ENCODE measurements at places on chromosomes 16 and 17.
A peak's percentile ranks its signal among the peaks of the same experiment; 100 is the strongest.

DNA sequence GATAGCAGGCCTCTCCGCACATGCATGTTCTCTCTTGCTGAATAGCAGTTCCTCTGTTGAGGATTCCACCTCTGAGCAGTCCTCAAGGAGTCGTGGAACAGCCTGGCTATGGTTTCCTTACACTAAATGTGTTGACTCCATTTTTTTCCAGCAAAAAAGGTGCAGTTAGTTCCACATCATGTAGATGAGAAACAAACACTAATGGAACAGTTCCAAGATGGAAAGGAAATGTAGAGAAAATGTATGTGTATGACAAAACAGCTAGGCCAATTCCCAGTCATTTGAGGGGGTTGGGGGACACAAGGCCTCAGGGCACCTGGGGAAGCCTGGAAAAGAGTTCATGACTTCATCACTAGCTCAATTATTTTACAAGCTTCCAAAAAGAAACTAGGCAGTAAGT is 90.0 kb downstream of the CFDP1 start:
- no peak for DNase-seq

DNA sequence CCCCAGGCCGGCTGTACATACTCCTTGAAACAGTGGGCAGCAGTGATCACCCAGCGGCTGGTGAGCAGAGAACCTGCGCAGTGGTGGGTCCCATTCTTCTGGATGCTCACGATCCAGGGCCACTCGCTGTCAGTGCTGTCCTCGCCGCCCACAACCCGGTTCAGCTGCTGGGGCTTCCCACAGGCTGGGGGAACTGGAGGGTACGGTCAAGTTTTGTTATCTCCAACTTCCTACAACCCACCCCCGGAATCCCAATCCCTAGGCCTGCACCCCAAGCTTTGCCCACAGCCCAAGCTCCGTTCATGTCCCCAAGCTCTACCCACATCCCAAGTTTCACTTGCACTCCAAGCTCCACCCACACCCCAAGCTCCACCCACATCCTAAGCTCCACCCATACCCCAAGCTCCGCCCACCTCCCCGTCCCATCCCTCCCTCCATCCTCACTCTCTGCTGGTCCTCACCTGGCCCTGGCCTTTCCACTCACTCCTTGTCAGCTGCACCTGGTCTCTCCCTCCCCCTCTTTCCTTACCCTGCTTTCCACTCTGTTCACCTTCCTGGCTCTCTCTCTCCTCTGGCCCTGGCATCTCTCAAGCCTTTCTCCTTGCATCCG is 1.8 kb downstream of the PRSS22 start:
- DNase-seq: no peak

GRCh38 chr16:2250652-2251295 is 613 bp downstream of the ECI1 start:
- peak; percentile 62 for DNase-seq

GRCh38 chr17:39737206-39737759 is 455 bp upstream of the GRB7 start:
- DNase-seq: no peak

DNA sequence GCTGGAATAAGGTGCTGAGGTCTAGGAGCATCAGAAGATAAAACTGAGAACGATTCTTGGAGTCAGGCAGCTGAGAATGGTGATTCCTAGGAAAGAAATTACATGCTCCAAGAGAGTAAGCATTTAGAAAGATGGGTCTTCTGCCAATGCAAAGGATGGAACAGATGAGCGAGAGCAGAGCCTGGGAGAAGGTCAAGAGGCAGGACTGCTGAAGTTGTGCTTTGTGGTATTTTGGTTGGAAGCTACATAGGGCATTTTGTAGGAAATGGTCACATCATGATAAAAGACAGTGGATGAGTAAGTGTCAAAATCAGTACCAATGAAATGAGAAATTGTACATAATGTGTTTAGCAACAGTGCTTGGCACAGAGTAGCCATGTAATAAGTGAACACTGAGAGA is 1.4 kb upstream of the CRYM start:
- DNase-seq: no peak

DNA sequence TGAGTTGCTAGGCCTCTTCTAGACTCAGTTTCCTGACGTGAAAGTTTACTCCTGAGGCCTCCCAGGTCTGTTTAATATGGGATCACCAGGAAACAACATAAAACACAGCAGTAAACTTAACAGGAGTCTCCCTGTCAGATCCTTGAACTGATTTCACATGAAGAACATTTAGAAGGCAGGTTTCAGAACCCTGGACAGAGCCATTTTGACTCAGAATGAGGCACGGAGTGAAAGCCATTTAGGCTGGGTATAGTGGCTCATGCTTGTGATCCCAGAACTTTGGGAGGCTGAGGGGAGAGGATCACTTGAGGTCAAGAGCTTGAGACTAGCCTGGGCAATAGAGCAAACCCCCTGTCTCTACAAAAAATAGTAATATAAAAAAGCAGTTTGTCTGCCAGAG is 289.1 kb downstream of the CA10 start:
- DNase-seq: no peak

DNA sequence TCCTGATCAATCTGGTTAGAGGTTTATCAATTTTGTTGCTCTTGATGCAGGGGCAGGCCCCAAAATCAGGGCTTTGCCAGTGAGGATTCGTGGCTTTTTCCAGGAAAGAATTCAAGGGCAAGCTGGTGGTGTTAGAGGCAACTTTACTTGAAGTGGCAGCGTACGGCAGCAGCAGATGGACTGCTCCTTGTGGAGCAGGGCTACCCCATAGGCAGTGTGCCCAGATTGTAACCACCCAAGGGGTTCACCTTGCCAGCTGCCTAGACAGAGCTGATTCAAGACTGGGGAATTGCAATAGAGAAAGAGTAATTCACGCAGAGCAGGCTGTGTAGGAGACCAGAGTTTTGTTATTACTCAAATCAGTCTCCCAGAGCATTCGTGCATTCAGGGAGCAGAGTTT is 16.7 kb downstream of the DRC7 start:
- no peak for DNase-seq

GRCh38 chr17:15931394-15931793 is 13.5 kb upstream of the ADORA2B start:
- DNase-seq: no peak

DNA sequence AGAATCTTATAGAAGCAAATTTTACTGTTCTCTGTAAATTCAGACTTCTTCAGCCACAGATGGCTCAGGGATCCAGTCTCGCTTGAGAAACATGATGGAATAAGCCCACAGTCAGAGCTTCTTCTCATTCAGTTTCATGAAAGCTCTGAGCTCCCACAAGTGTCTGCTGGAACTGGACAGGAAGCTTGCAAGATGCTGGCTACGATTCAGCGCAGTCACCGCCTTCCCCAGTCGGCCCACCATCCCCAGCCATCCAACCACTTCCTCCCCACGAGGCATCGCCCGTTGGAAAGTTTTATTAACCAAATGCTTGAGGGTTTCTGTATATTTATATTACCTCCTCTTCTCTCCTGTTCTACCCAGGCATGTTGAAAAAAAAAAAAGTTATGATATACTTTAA is 171.7 kb downstream of the ZFHX3 start:
- no peak for DNase-seq

GRCh38 chr16:12229759-12230594 is 253.4 kb downstream of the SNX29 start:
- no peak for DNase-seq

GRCh38 chr16:17294856-17295255 is 175.9 kb downstream of the XYLT1 start:
- DNase-seq: no peak

- DNase-seq: no peak
Observed at GRCh38 chr17:4449736-4450135, 16.0 kb downstream of the SPNS3 start.

DNA sequence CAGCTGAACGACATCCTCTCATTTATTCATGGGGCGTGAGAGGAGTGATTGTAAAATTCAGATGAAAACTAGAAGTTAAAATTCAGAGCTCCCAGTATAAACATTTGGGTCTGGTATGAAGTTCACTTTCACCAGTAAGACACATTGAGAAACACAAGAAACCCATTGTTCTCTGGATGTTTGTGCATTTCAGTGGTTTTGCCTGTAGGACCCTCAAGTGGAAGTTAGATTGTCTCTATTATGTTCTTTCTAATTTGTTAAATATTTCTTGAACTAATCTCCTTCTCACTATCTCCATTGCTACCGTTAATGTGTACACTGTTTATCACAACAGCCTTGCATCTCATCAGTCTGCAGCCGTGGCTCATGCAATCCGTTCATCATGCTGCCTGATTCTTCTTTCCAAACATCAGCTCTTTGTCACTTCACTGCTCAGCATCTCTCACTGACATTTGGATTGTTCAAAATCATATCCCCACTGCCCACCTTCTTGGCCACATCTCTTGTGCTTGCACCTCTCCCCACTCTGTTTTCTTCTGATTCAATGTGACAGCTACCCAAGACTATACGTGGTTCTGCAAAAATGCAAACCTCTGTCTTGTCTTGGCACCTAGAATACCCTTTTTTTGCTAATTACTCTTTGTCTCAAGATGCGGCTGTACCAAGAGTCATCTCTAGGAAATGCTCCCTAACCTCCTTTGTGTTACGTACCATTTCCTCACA is 49.5 kb downstream of the HLF start:
- DNase-seq: no peak

DNA sequence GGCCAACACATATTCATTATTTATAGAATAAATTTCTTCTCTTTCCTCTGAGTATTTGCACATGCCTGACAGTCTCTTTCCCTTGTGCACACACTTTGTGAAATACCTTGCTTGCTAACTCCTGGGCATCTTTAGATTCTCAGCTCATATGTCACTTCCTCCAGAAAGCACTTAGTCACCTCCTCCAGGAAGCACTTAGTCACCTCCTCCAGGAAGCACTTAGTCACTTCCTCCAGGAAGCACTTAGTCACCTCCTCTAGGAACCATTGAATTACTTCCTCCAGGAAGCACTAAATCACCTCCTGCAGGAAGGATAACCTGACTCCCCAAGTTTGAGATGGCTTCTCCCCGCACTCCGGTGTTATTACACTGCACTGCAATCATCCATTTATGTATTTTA is 462.5 kb upstream of the EEF2KMT start:
- no peak for DNase-seq

DNA sequence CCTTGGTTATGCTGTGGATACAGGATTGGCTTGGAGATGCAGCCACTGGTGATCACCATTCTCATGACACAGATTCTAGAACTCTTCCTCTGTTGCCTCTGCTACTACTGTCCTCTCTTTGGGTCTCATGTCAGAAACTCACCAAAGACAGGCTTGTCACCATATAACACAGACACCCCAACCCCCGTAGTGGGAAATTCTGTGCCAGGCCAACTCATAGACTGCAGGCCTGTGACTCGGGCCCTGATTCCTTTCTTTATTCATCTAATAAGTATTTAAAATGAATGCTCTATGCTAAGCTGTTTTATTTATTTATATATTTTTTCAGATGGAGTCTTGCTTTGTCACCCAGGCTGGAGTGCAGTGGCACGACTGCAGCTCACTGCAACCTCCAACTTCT is 9.5 kb downstream of the CYB5D2 start:
- no peak for DNase-seq

DNA sequence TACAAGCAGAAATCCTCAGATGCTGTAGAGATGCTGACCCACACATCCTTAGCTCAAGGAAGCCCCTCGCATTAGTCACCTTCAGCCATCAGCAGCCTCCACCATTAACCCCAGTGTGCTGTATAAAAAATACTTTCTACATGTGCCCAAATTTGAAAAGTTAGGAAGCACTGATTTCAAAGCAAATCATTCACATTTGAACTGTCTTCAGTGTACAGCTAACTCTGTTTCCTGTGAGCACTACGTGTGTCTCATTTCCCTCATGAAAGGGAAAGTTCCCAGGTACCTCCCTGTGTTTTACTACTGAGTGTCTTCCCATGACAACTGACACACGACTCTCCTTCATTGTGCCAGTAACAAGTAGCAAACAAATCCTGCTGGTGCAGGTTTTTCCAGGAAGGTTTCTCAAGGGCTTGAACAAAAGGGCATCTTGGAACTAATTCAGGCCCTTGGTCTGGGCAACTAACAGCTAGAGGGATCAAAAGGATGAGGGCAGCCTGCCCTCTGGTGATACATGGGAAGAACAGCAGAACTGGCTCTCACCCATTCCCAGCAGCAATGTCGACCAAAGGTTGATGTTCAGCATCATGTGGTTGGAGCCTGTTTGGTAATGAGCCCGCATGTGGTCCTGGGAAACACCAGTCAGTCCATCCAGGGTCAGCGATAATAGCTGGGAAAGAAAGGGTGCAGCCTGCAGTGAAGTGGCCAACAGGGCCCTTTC is 4.0 kb downstream of the SLC35B1 start:
- DNase-seq: peak; percentile 15

- no peak for DNase-seq
Observed at GRCh38 chr16:67652578-67653127, 7.4 kb downstream of the ACD start.

DNA sequence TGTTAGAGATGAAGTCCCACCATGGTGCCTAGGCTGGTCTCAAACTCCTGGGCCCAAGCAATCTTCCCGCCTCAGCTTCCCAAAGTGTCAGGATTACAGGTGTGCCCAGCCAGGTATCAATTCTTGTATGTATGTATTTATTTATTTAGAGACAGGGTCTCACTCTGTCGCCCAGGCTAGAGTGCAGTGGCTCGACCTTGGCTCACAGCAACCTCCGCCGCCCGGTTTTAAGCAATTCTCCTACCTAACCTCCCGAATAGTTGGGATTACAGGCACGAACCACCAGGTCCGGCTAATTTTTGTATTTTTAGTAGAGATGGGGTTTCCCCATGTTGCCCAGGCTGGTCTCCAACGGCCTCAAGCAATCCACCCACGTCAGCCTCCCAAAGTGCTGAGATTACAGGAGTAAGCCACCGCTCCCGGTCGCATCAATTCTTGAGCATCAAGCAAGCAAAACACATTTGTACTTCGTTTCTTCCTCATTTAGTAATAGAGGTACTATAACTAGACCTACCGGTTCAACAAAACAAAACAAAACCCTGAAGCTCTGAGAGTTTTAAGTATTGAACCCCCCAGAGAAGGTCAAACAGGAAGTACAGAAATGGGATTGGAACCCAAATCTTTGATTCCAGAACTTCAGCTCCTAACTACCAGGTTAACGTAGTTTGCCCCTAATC is 1.0 kb upstream of the ZNF500 start:
- no peak for DNase-seq

DNA sequence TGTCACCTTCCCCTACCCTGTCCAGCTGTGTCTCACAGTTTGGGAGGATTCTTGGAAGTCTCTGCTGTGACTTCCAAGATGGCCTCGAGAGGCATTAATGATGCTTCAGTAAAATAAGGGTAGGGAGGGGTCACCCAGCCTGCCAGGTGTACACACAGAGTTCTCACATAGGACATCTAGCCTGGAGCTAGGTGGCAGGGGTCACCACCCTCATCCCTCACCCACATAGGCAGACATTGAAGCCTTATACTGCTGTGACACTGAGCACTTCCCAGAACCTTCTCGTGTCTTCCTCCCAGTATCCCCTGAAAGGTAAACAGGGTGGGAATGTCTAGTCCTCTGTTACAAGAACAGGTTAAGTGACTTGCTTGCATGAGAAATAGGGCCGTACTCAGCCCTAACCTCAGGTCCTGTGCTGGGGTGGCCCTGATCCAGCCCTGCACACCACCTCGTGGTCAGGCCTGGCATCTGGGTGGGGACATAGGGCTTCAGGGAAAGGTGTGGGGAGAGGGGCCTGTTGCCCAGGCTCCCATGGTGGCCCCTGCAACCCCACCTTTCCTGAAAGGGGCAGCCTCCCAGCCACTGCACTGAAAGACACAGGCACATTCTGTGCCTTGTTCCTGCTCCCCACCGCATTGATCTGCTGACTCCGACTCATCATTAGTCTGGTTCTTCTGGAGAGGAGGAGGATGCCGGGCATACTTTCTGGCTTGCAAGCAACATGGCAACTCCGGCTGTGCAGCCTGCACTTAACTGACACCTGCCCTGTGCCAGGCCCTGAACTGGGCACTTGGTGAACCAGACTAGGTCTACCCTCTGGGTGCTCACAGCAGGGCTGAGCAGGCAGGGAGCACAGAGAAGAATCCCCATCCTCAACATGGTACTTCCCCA is 3.6 kb upstream of the MMP15 start:
- DNase-seq: no peak
